ENCODE measurements at places on chromosomes 6 and 20.

DNA sequence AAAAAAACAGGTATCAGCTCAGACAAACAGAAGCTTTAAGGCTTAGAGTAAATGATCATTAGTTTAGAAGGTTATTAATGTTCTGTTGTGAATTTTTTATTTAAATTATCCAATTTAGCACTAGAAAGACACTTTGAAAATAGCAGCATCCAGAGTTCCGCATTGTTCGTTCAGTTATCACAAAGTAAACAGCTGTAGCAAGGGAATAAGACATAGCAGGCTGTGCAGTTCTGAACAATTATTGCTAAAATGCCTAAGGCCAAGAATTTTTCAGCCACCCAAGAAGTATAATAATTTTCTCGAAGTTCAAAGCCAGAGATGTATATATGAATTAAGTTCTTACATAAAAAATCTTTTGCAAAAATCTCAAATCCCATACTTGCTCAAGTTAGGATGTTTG, 8.0 kb upstream of the TNFAIP3 start:
- no peak for DNase-seq

DNA sequence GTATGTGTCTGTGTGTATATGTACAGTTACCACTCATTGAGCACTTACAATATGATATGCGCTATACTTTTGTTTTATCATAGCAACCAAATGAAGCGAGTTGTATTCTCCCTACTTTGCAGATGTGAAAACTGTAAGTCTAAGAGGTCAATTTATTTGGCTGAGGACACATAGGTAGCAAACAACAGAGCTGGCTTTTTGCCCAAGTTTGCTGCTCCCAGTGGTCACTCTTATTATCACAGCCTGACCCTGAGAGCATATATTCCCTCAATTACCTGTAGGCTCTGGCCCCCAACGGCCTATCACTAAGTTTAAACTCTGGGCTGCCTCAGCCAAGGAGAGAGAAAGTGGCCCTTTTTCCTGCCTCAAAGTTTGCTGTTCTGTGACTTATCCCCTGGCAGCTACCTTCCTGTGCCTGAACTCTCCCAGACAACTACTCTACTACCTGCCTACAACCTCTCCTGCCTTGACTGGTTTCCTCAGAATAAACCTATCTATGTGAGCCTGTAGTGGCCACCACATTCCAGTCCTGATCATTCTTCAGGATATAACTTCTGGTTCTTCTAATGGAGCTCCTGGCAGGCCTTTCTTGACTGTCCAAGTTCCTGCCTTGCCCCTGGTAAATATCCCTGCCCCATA, 221.8 kb downstream of the FRK start:
- peak; percentile 38 for DNase-seq

DNA sequence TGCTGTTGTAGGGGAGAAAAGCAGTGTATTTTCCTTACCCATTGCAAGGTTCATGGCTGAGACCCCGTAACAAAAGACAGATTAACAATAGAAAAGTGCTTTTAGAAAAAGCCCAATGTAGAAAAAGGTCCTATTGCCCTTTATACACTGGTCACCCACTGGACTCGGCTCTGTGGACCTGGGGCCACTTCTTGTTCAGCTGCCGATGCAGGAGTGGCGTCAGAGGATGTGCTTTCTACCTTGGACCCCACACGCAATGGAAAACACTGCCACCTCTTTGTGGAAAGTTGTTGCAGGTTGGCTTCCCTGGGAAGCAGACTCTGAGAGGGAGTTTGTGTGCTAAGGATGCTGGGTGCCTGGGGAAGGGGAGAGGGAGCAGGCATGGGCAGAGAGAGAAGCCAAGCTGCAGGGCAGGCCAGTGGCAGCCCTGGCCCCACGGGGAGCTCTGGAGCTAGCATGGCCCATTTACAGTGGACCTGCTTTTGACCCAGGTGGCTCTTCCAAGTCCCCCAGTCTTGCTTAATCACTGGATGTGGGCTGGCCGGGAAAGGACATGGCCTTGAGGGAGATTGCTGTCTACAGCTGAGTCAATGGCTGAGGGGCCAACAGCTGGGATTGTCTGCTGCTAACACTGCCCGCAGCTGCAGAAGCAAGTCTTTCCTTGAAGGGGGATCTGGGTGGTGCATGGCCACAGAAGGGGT, 142.9 kb downstream of the CDC5L start:
- DNase-seq, result no peak

DNA sequence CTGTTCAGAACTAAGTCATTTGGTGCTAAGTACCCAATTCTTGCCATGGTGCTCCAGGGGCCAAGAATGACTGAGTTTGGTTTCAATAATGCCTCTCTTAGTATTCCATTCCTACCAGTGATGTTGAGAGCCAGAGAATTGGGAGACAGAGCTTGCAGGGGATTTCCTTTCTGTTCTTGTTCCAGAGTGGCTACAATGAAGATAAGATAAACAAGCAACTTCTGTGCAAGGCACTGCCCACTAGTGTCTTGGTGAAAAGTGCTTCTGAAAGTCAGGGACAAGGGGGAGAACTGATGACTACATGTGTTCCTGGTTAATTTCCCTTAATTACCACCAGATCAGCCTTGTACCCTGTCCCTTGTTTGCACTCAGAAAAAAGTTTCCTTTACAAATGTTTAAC, 421.6 kb downstream of the BCKDHB start:
- no peak for DNase-seq

- DNase-seq, result no peak
These were observed 134.8 kb upstream of the BEND6 start for GRCh38 chr6:56820060-56820459.

- no peak for DNase-seq
These were observed 44.7 kb downstream of the TFEB start for GRCh38 chr6:41690541-41691330.

DNA sequence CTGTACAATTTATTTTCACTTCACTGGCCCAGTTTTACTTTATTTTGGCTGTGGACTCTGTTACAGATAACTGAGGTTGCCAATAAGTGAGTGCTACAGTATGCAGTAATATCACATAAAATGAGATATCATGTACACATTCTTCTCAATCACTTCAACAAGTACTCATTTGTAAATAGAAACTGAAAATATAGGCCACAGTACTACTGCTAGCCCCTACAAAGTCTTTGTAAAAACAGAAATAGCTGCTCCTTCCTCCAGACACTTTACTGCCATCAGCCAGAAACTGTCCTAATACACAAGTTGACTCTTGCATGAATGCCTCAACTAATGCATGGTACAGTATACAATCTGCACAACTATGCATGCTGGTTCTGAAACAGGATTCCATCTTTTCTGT, 9.2 kb downstream of the DTNBP1 start:
- no peak for DNase-seq

DNA sequence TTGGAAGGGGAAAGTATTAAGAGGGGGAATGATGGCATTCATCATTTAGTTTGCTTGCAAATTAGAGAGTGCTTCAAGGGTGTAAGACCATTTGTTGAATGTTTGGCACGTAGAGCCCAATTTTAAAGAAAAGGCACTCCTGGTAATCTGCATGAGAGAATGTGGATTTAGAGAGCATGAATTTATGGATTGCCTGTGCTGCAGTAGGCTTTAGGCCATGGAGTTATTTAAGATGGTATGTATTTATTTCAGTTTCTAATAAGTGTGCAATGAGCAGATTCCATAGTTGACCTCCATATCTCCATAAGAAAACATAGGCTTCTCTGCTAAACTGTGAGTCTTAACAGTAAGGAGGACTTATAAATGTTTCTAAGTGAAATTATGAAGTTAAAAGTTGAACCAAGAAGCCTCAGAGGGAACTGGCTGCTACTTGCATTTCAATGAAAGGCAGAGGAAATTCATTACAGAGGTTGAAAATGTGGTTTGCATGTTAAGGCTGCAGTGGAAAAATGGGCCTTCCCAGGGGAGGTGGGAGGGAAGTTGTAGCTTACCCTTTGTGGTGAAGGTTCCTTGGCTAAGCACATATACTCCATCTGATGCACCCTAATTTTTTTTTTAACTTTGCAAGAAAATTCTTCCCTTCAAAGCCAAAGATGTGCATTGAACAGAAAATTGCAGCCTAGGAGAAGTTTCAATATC, 134.2 kb downstream of the CARMIL1 start:
- DNase-seq, result no peak

DNA sequence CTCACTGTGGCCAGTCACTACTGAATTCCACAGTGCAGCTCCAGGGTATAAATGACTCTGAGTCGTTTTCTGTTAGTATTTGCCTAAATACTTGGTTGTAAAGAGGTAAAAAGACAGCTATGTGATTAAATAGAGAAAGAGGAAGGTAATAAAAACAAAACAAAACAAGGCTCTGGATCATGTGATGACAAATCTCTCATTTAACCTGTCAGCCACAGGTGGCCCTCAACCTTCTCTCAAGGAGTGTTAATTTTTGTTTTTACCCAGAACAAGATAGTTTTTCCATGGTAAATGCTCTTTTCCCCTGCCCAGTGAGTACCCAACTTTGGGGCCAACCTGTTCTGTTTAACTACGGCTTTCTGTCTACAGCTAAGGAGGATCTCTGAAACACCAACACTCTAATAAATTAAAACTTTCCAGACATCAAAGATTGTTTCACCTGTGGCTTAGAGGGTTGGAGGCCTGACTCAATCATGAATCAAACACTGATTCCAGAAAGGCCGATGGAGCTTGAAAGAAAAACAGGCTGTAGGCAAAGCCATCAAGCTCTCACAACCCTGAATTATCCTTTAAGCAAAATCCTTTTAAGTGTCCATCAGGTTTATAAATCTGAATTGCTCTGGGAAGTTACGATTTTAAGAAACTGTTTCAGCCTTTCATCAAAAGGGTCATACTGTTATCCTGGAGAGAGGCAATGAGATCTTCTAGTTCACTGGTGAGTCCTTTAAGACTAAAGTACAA, 81.5 kb upstream of the BCLAF1 start:
- no peak for DNase-seq

DNA sequence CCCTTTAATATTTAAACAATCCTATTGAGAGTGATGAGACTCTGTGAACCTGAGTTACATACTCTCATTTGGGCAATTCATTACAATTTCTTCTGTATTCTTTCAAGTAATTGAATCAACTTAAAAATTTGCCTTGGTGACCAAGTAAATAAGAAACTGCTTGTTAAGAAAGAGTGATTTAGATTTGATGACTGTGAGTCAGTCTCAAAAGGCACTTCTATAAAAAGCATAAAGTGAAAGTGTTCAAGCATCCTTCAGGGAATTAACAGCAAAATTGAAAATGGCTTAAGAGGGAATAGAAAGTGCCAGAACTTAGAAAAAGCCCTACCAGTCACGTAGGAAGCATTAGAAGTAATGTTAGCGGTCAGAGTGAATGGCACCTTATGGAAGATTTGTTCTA, 654.7 kb downstream of the EPM2A start:
- DNase-seq, result no peak

GRCh38 chr6:13810688-13811446, 3.5 kb downstream of the MCUR1 start:
- no peak for DNase-seq
